NCI-H1930 (cell line): ENCODE measurements at places on chromosomes 6 and 20.

GRCh38 chr6:139325125-139325524 lies 33.3 kb upstream of the TXLNB start:
- no peak for DNase-seq

DNA sequence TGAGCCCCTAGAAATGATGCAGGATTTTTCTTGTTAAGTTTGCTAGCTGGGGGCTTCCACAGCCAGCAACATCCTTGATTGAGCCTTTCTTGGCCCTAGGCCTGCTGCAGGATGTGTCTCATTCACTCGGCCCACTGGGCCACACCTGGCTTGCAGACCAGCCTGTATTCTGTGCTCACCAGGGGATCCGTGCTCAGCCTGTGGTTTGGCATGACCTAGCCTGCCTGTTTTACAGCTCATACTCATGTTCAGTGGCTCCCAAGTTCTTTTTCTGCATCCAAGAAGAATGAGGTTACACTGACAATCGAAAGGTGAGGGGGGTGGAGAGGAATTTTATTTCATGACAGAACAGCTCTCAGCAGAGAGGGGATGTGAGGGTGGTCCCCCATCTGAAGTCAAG lies 263.4 kb downstream of the RIMS1 start:
- DNase-seq: no peak

- DNase-seq: no peak
Measured at GRCh38 chr20:44956410-44956809, 3.8 kb downstream of the TOMM34 start.

GRCh38 chr6:51029561-51029960 lies 210.9 kb downstream of the TFAP2B start:
- DNase-seq: no peak

DNA sequence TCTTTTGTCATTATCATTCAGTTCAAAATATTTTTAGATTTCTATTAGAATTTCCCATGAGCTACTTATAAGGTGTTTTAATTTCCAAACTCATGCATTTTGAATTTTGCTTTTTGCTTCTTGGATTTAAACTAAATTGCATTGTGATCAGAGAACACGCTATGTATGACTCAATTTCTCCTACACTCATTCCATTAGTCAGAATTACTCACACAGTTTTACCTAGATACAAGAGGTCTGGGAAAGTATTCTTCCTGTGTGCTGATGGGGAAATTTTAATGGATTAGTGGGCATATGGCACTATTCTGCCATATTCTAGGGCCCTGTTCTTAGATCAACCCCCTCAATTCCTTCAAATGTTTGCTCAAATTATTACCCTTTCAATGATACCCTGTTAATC lies 49.9 kb upstream of the BMP5 start:
- no peak for DNase-seq

DNA sequence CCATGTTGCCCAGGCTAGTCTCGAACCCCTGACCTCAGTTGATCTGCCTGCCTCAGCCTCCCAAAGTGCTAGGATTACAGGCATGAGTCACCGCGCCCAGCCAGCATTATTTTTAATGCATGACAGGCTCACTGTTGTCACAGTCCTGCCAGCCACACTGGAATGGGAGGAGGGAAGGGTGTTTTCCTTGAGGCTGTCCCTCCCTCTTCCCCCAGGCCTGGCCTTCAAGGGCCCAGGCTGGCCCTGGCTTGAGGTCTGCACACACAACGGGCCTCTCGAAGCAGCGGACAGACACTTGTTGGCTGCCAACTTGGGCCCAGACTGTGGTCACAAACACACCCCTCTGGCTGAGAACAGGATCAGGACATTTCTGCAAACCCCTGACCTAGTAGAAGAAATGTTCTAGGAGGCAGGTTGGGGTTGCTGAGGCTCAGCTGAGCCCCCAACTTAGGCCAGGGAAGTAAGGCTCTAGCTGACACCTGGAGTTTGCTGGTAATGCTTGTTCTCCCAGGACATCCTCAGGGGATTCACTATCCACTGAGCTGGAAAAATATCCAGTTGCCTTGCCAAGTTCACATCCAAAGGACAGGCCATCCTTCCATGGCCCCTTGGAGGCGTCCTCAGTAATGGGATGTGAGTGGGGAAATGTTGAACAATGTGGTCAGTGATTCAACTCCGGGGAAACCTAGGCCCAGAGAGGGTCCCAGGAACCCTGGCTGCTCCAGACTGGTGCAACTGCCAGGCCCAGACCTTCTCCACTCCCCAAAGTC lies 9.9 kb downstream of the SNTA1 start:
- no peak for DNase-seq

GRCh38 chr6:111899531-111899930 lies 26.3 kb upstream of the FYN start:
- no peak for DNase-seq

DNA sequence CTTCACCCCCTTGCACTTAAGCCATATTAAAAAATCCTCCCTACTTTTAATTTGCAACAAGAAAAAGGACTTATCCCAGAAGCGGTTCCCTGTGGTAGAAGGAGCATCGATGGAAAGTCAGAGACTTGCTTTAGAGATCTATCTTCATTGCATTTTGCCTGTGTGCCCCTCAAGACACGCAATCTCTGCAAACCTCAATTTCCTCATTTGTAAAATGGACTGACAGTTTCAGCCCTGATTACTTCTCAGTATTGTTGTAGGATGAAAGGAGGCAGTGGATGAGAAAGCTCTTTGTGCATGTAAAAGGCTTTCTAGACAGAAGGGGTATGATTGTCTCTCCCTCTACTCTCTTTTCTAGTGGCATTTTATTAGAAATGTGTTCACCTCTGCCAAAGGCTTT lies 410.2 kb downstream of the CDC5L start:
- no peak for DNase-seq

DNA sequence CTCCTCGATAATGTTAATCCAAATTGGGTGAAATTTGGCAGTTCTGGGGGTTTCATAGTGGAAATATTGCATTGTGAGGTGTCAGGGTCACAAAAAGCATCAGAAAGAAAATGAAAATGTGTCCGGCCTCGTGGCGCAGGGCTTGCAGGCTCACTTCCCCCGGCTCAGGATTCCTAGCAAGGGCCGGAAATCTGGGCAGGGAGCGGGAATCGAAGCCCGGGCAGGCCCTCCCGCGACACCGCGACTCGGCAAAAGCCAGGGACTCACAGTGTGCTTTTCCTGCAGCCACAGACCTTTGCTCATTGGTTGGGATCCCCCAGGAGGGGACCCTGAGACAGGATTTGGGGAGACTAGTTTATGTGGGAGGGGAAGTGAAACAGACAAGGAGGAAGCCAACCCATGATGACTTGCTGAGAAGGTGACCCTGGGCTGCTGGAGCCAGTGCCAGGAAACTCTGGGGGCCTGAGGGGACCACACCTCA lies 847 bp upstream of the CD93 start:
- no peak for DNase-seq

- no peak for DNase-seq
Measured at GRCh38 chr20:37704955-37705354, 11.1 kb downstream of the CTNNBL1 start.

- DNase-seq: no peak
Measured at GRCh38 chr6:35128496-35128895, 12.6 kb downstream of the TCP11 start.

DNA sequence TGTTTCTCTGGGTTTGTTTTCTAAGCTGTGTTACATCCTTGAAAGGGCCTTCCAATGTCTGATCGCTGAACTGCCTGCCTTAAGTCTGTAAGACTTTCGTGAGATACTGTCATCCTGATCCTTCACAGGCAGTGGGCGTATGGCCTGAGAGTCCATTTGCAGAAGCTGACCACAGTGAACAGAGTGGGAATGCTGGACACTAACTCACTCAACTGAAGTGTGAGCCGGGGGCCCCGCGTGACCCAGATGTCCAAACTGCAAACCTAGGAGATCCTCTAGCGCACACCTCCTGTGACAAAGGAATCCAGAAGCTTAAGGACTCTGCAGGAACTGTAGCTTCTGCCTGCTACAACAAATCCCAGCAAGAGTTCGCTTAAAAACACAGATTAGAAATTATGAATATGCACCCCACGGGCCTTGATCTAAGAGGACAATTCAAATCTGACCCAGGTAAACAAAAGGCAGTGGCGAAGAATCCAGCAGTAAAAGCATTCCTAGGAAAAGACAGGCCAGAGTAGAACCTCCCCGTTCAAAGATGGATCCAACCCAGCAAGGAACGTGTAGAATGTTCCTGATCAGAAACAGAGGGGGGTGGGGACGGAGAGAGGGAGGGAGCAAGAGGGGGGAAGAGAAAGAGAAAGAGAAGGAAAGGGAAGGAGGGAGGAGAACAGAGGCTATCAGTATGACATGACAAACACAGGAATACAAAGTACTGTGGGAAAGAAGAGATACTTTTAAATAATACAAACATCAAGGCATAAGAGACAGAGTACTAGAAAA lies 135.0 kb upstream of the AFDN start:
- DNase-seq: no peak

GRCh38 chr20:61673152-61673847 lies 392.4 kb downstream of the TAF4 start:
- DNase-seq: no peak

- no peak for DNase-seq
Measured at GRCh38 chr20:34896086-34896621, 19.7 kb downstream of the ACSS2 start.

DNA sequence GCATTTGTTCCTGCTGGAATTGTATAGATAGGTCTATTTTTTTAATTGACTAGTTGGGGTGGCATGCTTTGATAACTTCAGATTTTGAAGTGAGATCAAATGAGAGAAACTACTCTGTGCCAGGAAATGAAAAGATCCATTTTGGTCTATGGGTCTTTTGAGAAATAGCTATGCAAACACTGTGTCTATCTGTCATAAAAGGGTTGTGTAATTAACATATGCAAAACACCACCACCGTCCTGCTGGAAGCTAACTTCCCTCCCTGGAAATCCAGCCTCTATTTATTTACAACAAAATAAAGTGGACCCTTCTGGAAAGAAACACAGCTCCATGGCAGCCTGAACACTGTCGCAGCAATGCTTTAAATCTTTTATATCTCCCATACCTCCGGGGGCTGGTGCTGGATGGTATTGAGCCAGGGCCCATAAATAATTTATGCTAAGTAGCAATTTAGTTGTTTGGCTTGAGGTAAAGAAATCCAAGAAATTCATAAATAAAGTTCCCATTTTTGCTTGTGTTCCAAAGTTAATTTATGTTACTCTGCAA lies 244.2 kb upstream of the POU3F2 start:
- DNase-seq: no peak

DNA sequence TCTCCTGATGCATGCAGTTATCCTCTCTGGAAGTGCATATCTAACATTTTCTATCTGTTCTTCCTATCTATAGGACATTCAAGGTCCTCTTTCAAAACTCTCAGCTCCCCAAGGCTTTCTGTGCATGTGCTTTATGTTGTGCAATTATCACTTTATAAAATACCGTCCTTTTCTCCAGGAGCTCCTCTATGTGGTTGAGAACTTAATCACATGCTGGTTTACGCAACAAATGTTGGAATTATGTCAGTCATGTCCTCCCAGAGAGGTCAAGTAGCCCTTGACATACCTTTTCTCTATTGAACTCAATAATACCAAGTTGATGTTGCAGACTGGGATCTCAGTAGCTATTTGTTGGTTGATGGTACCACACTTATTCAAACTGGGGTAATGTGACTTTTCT lies 388.4 kb downstream of the BTBD3 start:
- no peak for DNase-seq

DNA sequence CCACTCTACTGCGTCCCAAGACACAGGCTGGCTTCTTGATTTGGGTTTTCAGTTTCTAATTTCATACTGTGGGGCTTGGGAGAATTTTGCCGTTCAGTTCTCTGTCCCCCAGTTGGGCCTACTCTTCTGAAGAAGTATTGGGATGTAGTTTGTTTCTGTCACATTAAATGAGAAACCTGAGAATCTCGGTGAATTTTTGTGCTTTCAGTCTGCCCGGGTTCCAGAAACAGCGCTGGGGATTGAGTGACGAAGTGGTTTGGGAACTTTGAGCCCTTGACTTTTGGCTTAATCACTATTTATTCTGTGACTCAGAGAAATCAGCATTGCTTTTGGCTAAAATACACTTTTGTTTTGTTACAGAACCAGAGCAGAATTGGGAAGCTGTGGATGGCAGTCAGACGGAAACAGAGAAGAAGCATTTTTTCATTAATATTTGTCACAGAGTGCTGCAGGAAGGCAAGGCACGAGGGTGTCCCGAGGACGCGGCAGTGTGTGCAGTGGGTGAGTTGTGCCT lies 74.0 kb downstream of the IGF2R start:
- DNase-seq: no peak

DNA sequence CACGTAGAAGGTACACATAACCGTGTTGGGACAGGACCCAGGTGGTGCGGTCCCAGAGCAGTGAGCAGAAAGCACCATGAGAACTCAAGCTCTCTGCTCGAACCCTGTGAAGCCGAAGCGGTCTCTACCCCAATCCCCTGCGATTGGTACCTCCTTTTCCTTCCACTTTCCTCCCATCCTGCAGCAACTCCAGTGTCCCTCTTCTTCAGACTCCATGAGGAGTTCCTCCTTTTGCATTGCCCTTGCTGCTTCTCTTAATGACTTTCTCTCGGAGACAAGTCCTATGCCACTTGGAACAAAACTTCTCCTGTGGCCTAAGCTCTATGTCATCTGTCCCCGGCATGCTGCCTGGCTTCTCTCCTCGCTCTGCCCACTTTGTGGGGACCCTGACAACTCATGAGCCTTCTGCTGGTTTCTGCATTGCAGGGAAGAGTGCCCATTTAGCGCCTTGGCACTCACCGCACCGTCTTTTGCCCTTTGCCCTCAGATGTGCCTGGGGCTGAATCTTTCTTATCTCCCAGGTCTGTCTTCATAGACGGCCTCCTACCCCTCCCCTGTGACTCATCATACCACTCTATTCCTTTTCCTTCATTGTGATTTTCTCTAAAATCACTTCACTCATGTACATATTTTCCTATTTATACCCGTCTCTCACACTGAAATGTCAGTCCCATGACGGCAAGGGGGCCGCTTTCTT lies 9.2 kb upstream of the ZNF831 start:
- no peak for DNase-seq

DNA sequence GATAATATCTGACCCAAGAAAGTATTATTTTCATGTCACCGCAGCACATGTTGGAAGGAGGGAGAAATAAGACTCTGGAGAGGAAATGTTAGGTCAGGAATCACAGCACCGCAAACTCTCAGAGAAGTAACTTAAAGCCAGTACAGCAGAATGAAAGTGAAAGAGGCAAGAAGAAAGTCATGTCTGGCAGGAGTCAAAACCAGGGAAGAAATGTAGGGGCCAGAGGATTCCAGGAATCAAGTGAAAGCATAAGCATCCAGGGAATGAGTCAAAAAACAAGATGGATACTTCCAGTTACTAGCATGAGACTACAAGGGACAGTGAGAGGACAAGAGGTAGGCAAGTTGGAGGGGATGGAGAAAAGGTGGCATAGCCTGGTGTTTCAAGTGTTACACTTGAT lies 80.4 kb downstream of the AK9 start:
- DNase-seq: no peak
